ENCODE measurements at places on chromosomes 7 and 10.

- no peak for DNase-seq
These were observed 11.8 kb upstream of the MAP3K8 start for GRCh38 chr10:30422151-30422695.

DNA sequence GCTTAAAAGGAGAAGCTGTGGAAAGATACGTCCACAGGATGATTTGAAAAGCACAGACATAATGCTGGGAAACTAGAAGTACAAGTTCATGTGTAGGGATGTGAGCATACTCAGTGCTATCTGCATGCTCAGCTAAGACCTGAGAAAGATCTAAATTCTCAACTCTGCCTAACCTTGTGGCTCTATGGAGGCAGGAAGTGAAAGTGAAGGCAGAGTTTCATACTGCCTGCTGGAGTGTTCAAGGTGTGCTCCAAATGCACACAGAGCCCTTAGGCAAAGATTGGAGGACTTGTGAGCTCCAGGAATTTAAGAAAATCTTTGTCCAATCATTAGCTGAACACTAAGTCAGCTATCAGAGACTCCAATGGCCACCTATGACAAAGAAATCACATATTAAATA is 190.9 kb downstream of the RNLS start:
- DNase-seq: no peak

DNA sequence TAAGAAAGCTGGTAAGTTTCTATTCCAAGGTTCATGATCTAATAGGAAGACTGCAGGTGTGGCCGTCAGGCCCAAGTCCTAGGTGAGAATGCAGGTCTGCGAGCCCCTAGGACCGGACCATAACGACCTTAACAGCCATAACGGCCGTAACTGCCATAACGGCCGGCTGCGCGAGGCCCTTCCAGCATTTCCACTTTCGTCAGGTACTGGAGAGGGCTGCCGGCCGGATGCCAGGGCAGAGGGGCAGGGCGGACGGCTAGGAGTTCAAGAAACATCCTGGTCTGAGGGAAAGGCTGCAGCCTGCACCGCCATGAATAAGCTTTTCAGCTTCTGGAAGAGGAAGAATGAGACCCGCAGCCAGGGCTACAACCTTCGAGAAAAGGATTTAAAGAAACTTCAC is at the start of gene ANKRD7:
Gene ANKRD7, plus strand, starts transcription at position 184 of the 400 bp plus-strand sequence. Its CDS starts 127 bp downstream, at position 311.
- no peak for DNase-seq

DNA sequence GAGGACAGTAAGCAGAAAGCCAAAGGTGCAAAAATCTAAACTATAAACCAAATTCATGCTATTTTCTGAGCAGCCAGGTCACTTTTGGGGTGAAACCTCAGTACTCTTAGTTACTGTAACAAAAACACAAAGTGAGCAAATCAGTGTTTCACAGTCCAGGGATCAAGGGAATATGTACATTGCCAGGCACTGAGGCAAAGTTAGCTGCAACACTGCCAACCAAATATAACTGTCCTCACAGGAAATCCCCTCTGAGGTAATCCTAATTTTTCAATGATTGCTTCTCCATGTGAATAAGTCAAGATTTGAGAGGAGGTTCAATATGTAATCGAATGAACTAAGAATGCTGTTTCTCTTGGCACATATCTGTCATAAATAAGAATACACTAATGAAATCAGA is 229.7 kb downstream of the TSPAN12 start:
- DNase-seq: no peak

DNA sequence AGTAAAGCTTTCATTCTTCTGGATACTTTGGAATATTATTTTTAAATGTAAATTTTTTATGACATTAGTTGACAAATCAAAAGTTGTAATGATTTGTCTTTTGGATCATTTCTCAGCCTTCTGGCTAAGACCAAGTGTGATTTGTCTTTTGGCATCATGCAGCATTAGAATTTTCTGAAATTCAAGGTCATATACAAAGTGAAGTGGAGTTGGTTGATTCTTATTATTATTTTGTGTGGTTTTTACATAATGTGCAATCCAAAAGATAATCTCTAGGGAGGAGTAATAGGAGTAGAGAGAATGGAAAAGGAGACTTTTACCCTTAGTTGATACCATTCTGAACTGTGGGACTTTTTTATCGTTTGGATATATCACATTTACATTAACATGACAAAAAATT is 24.2 kb upstream of the SEPTIN7 start:
- no peak for DNase-seq

Data from erythroblast (primary cell).